ENCODE measurements at places on chromosomes 5 and 9.

DNA sequence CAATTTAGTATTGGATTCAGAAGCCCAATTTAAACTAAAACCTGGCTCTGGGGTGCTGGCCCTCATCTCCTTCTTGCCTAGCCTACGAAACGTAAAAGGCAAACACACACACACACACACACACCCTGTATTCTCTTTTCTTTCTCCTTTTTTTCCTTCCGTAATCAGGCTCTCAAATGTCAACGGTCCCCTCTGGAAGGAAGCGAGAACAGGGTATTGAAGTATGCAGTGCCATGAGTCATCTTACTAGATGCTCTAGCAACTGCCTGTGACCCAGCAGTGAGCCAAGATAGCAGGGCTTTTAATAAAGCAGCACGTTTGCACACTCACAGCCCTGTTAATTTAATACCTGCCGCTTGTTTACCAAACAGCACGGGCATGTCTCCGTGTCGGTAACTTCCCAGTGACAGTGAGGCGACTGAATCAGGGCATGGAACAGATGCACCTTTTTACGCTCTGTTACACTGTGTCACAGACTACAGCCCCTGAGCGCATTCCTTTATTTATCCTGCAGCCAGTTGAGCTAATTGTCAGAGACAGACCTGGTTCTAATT lies 243.8 kb downstream of the BNC2 start:
- DNase-seq, result no peak

GRCh38 chr5:175765858-175766257 lies 105.5 kb upstream of the CPLX2 start:
- no peak for DNase-seq

DNA sequence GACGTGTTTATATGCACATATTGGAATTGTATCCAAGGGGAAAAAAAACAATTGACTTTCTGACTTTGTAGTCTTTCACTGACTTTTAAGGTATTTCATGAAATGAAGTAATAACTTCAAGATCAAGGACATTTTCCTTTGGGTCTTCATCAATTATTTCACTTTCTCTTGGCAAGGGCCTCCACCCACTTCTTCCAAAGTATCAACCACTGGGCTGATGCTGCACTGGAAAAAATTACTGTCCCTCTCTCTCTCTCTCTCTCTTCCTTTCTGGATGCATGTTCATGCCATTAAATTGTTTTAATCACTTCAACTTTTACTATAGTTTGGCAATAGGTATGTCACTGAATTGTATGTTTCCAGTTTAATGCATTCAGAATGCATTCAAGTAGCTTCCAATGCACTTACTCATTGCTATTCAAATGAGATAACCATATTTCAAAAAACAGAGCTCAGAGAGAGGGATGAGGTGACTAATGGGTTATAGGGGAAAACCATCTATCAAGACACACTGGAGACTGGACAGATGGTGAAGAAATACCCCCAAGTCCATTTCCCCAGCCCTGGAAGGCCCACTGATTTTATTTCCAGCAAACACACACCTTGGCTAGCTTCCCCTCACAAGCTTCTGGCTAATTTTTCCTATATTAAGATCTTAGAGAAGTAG lies 585.3 kb downstream of the EBF1 start:
- DNase-seq, result no peak

DNA sequence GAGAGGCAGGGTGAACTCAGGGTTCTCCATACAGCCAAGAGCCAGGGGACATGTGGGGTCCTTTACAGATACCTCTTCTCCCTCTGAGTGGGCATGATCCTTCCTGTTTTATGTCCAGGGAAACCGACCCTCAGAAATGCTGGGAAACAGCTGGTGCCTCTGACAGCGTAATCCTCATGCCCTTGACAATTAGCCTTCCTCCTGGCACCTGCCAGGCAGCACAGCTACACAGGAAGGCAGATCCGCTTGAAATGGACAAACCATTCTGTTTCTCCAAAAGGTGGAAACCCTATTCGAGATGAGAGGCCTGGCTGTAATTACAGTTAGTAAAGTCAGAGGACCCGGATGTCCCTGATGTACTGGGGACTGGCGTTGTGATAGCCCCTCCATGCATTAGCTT lies 7.2 kb downstream of the ERGIC1 start:
- no peak for DNase-seq

DNA sequence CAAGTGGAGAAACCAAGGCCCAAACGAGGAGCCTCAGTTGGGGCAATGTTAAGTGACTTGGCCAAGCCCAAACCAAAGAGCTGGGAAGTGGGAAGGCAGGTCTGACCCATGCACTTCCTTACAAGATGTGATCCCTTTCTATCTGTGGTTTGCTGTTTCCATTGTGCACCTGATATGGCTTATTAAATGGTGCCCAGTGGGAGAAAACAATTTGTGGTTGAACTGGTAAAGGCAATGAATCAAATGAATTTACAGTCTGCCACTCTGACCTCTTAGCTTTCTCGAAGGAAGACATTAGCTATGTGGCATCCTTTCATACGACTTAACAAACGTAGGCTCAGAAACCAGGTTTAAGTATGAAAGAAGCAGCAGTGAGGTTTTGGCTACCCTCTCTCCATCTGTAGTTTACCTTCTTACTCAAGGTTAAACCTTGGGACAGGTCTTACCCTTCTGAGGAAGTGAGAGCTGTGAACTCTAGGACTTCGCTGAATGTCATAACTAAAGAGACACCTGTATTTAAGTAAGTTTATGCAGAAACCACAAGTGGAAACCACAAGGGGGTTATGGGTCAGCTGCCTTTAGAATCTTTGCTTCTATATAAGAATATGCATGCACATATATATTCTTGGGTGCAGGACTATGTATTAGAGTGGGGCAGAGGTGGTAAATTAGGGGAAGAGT lies 100.5 kb upstream of the SPATA31D4 start:
- DNase-seq, result no peak

- DNase-seq, result no peak
Observed at GRCh38 chr9:83257937-83258891, 195.3 kb upstream of the RASEF start.

- no peak for DNase-seq
Observed at GRCh38 chr5:75869891-75870290, 152.7 kb upstream of the POC5 start.

- DNase-seq, result no peak
Observed at GRCh38 chr9:6833518-6834192, 75.9 kb downstream of the KDM4C start.

- DNase-seq, result no peak
Observed at GRCh38 chr9:20428976-20429375, 193.3 kb downstream of the MLLT3 start.

- DNase-seq, result no peak
Observed at GRCh38 chr9:77673941-77674791, 26.0 kb upstream of the GNA14 start.

GRCh38 chr9:98547606-98548005 lies 161.1 kb downstream of the GABBR2 start:
- no peak for DNase-seq

DNA sequence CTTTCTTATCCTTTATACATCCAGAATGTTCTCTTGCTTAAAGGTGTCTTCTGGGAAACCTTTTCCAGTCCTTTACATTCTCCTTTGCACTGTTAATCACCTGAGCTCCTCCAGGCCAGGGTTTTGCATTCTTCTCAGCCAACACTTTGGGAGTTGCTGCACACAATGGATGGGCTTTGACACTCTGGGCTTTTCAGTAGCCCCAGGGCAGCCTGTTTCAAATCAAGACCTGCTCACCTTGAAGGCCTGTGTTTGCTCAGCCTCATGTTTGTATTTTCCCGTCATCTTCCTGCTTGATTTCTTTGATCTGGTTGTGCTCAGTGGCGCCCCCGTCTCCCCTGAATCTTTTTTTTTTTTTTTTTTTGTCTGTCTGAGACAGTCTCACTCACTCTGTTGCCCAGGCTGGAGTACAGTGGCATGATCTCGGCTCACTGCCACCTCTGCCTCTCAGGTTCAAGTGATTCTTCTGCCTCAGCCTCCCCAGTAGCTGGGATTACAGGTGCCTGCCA lies 41.0 kb downstream of the DMRT1 start:
- no peak for DNase-seq

DNA sequence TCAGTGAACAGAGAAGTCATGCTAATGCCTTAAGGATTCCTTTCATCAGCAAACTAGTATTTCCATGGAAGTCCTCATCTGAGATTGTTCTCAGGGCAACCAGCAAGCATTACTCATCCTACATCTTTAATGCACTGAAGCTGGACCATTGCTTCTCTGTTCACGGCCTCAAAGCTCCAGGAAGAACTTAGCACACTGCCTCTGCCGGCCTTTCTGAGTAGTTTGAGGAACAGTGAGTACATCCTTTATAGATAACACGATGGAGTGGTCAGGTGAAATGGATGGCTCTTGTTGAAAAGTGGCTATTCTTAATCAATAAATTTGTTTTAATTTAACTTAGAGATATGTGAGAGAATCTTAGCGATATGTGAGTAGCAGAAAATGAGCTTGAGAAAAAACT lies 35.8 kb downstream of the MEGF10 start:
- no peak for DNase-seq

DNA sequence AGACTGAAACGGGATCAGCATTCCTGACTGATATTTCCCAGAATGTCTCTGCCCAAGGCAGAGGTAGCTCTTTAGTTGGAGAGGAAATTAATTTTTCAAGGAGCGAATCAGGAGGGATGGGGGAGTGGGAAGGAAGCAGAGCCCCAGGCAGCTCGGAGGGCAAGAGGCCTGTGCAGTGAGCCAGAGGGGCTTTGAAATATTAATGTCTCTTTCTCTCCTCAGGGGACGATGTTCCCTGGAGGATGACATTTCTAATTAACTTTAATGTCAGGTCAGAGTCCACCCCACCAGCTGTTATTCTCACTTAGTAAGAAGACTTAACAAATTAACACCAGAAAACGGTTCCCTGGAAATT lies 45.6 kb downstream of the SLC6A7 start:
- no peak for DNase-seq

GRCh38 chr5:151231359-151231758 lies 7.5 kb upstream of the CCDC69 start:
- DNase-seq, result no peak

DNA sequence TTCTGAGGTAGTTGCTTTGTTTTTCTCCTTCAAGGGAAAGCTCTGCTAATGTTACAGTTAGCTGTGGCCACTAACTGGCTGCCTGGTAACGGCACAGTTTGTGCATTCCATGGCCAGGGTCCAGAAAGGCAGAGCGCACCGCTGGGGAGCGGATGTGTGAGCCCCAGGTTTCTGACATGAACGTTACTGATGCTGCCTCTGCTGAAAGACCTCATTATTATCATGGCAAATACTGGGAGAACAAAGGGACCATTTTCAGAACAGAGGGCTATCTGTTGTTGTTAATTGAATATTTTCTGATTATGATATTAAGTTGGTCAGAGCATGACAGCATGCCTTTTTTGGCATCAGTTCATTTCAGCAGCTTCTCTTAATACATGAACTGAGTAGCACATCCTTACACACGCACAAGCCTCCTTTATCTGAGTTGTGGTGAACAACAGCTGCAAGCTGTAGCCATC lies 134.1 kb downstream of the NUDT12 start:
- DNase-seq, result no peak

GRCh38 chr5:68353605-68354004 lies 138.0 kb downstream of the PIK3R1 start:
- no peak for DNase-seq

GRCh38 chr5:172274951-172275753 lies 8.4 kb downstream of the UBTD2 start:
- no peak for DNase-seq

DNA sequence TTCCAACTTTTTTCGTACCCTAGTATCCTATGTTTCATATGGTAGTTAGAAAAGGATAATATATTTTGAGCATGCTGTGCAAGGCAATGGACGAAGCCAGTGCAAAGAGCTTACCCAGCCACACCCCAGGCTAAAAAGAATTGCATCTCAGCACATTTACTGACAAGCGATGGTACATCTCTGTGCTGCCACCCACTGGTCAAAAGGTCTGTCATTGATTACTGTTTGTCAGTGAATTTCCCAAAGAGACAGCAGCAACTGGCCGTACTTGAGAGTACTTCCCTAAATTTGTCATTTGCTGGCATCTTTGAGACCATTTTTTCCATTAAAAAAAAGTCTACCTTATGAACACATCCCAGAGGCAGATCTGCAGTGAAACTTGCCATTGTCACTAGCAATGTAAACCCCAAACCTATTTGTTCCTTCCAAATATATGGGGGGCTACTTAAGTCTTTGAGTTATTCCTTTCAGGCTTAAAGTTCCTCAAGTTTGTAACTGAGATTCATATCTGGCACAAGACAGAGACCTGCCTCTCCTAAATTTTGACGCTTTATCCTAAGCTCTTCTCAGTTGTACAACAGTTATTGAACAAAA lies 184.3 kb downstream of the CTNND2 start:
- DNase-seq, result no peak

DNA sequence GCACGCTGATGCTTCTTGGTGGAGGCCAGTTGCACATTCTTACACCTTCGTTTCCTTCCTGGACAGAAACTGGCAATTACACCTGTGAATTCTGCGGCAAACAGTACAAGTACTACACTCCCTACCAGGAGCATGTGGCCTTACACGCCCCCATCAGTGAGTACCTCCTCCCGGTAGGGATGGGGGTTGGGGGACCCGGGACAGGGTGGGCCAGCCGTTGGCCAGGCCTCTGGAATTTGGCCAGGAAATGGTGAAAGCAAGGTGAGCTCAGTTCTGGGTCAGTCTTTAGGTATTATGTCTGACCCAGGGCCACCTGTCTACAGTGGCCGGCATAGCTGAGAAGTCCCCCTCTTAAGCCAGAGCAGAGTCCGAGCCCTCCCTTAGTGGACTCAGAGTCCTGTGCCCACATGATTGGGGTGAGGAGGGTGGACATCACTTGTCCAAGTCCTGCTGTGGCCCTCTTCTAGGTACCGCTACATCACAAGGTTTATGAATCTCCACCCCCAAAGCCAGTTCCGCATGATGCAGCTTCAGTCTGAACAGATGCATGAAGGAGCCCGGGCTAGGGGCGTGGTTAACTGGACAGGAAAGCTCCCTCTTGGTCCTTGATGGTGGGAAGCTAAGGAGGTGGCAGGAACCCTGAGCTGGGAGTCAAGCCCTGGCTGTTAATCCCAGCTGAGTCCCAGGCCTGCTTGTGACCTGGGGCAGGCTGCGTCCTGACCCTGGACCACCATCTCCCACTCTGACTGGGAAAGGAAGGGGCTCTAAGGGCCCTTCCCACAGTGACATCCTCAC lies 61.3 kb downstream of the AMBP start:
- no peak for DNase-seq

GRCh38 chr5:150328515-150328914 lies 25.8 kb upstream of the ARSI start:
- DNase-seq, result no peak

GRCh38 chr9:3553076-3553765 lies 27.4 kb upstream of the RFX3 start:
- DNase-seq, result no peak

GRCh38 chr5:139276426-139276825 lies 17.1 kb upstream of the MATR3 start:
- no peak for DNase-seq
